ENCODE measurements at places on chromosomes 11 and 22.

GRCh38 chr11:6437993-6438392, 2.8 kb downstream of the HPX start:
- DNase-seq: no peak

DNA sequence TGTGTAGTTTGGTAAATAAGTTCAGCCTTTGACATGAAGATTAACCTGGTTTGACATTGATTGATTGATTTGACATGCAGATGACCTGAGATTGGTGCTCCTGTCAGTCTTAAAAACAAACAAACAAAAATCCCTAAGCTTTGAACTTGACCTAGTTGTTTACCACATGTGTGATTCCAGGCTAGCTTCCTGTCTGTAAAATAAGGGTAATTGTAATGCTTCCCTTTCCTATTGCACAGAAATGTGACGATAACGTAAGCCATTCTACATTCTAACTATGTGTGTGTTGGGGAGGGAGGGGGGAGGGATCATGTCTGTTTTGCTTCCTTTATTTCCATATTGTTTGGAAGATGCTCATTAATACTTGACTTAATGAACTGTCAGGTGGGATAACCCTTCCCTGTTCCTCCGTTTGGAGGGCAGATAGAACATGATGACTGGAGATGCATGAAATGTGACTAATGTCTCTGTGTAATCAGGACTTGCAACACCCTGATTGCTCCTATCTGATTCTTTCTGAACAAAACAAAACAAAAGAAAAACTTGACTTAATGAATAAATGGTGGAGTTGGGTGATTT, 106.1 kb upstream of the CLMP start:
- DNase-seq: no peak

- no peak for DNase-seq
Measured at GRCh38 chr11:70462818-70463477, 64.6 kb downstream of the CTTN start.

DNA sequence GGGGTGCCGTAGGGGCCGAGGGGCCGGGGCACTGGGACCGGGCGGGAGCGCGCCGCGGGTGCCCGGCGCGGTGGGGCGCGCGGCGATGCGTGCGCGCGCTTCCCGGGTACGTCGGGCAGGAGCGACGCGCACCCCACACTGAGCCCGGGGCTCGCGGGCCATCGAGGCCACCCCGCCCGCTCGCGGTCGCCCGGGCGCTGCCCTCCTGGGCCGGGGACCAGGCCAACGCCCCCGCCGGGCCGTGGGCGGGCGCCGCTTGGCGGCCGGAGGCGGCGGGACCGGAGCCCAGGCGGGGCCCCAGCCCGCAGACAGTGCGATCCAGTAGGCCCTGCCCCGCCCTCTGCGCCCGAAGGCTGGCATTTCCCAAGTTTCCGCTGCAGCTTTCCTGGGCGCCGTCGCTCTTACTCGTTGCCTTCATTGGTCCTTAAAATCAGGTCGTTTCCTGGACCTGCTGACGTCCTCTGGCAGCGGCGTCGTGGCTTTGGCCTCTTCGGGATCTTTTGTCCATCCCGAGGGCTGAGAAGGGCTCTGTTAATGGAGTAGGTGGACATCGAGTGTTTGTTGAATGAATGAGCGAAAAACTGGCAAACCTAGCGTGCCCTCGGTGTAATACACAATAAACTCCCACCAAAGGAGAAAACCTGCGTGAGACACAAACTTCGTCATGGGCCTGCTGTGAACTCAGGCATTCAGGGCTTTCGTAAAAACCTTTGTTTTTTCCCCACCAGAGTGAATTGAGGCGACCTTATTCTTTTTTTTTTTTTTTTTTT, 638 bp downstream of the PARVA start:
- DNase-seq: no peak

- no peak for DNase-seq
Measured at GRCh38 chr11:65434667-65435410, 12.2 kb downstream of the NEAT1 start.
